Tibial artery (tissue), 4 donors: ENCODE measurements at places on chromosomes 6 and 20.
A peak's percentile ranks its signal among the peaks of the same experiment; 100 is the strongest.

GRCh38 chr6:16735014-16735413 is 26.2 kb downstream of the ATXN1 start:
- DNase-seq: no peak

DNA sequence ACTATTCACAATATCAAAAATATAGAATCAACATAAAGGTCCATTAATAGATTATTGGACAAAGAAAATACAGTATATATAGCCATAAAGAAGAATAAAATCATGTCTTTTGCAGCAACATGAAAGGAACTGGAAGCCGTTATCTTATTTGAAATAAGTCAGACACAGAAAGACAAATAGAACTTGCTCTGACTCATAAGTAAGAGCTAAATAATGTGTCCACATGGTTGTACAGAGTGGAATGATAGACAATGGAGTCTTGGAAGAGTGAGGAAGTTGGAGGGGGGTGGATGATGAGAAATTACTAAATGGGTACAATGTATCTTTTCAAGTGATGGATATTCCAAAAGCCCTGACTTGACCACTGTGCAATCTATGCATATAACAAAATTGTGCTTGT is 613.5 kb downstream of the PHF3 start:
- no peak for DNase-seq

DNA sequence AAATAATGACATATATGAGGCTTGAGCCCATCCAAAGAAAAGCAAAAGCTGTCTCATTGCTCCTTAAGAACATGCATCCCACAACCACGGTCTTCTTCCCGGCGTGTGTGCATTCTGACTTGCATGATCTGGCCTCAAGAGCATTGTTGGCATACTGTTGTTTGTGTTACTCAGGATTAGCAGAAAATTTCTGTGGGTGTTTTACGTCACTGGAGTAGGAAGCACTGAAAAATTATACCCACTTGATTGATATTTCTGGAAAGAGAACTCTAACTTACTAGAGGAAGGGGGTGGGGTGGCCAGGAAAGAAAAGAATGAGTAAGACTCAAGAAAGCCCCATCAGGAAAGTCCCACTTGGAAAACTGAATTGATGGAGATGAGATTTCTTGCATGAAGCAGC is 326.2 kb upstream of the PRDM1 start:
- no peak for DNase-seq

DNA sequence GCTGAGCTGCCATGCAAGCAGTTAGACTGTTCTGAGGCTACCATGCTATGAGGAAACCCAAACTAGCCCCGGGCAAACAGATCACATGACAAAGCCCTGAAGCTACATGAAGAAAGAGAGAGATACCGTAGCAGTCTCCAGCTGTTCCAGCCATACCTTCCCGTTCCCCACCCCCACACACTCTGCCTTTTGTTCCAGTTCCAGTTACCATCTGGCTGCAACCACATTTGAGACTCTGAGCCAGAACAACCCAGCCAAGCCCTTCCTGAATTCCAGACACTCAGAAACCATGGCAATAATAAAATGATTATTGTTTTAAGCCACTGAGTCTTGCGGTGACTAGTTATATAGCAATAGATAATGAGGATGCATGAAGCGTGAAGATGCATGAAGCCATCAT is 28.3 kb downstream of the RIN2 start:
- peak; percentile 57 for DNase-seq
